Cerebellum (tissue), 4 donors: ENCODE measurements at places on chromosomes 16 and 17. TPM values are rescaled to one million over a fixed set of nuclear protein-coding genes. Genes with fewer than 3 reads are reported as not detected.

DNA sequence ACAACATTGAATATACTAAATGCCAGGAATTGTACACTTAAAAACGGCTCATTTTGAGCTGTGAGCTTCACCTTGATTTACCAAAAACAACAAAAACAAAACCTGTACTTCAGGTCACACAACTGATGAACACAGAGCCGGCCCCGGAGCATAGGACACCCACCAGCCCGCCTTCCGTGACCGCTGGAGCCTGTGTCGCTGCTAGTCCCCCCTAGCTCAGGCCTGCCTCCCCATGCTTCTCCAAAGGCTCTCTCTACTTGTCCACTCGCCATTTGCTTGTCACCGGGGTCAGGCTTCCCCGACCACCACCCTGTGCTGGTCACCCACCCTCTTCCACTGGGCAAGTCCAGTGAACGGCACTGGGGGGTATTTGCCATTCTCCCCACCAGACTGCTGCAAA lies 113.8 kb upstream of the TNRC6C start:
- no peak for DNase-seq

RASL10B gene
- total RNA-seq = 5.3 TPM

DNA sequence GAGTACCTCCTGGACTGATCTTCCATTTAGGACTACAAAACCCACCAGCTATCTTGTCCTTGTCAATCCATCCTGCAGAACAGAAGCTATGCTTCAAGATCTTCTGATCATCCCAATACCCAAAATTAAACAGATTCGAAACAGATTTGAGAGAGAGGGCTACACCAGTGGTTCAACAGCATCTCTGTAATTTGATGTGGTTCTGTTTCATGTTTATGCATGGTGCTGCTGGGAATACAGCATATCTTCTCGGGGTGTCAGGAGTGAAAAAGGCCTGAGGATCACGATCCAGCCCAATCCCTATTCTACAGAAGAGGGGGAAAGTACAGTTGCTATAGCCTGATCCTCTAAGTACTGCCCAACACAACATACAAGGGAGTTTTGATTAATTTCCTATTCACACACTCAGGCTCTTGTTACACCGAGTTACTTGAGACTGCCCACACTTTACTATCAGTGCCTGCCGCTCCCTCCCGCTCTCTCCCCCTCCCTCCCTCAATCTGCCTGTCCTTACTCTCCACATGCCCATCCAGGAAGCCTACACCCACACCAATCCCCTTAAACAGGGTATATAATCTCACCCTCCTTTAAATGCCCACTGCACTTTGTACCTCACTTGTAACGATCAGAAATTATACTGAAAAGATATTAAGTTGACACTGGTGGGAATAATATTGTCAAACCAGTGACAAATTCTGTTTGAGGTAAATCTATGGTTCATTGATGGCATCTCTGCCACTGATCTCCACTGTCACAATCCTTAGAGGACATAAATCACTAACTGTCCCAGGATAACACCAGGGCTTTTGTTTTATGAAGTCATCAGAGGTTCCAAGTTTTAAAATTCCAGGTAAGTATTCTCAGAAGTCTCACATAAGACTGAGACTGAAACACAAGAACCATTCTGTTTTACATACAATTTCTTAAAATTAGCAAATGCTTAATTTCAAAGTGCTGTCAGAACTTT lies 89.3 kb upstream of the PLEKHM1 start:
- DNase-seq = no peak

DNA sequence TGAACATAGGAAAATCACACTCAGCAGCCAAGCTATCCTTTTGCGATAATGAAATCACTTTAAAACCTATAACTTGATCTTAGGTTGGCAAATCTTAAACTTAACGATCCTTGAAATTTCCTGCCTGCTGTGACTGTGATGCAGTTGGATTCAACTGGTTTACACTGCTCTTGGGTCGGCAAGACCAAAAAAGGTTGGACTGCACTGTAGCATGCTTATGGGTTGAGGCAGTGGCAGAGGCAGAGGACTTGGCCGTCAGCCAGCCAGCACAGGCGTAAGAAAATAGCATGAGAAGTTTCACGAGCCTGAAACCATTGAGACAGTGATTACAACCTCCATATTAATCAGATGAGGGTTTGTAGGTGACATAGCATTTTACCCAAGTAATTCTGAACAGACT lies 21.4 kb downstream of the WSB1 start:
- DNase-seq = no peak
